ENCODE measurements at places on chromosomes 11 and 22.

- DNase-seq, result no peak
Measured at GRCh38 chr11:5065027-5065426, 4.3 kb upstream of the OR52E1 start.

- no peak for DNase-seq
Measured at GRCh38 chr11:39374963-39375698, 2084.3 kb downstream of the LRRC4C start.

DNA sequence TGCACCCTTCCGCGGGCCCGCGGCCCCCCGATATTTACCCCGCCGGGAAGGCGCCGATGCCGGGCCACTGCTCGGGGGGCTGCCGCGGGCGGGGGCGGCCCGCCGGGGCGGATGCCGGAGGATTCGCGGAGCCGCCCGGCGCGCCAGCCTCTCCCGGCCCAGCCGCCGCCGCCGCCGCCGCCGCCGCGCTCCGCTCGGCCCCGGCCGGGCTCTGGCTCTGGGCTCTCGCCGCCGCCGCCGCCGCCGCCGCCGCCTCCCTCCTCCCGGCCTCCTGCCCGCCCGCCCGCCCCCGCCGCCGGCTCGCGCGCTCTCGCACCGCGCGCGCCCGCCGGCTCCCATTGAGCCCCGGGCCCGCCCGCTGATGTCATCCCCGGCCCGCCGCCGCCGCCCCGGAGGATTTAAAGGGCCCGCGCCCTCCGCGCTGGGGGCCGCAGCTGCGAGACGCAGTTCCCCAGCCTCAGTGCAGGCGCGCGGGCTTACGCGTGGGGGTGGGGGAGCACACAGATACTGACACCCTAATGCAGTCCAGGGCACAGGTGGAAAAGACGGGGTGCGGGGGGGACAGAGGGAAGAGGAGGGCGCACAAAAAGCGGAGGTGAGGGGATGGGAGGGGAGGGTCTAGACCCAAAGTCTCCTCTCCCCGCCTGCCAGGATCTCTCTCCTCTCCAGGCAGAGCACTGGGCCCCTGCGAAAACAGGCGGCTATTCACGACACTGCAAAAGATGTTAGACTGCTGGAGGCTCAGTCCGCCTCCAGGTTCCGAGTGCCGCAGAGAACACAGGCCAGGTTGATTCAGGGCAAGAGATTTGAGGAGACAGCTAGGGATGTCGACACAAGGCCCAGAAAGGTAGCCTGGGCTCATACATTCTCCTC is at the start of gene CSNK1E:
CSNK1E (minus strand) TSS at position 312 of the 873 bp plus-strand sequence. CDS start 3,276 bp downstream, outside the sequence.
- DNase-seq, result no peak

- no peak for DNase-seq
Measured at GRCh38 chr11:78535027-78535426, 39.6 kb downstream of the NARS2 start.

DNA sequence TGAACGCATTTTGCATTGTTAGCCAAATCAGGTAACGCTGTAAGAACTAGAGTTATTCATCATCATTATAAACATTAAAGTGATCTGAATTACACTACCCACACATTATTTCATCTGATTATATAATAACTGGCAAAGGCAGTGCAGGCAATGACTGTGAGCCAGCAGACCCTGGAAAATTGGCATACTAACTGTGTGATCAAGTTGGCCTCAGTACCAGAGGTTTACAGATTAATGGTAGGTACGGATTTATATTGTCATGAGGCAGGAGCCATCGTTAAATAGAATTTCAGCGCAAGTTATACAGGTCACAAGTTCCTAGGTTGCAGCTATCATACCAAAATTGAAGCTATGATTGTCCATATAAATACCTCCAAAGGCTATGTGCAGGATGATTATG is 225.4 kb downstream of the CNTN5 start:
- DNase-seq, result no peak

DNA sequence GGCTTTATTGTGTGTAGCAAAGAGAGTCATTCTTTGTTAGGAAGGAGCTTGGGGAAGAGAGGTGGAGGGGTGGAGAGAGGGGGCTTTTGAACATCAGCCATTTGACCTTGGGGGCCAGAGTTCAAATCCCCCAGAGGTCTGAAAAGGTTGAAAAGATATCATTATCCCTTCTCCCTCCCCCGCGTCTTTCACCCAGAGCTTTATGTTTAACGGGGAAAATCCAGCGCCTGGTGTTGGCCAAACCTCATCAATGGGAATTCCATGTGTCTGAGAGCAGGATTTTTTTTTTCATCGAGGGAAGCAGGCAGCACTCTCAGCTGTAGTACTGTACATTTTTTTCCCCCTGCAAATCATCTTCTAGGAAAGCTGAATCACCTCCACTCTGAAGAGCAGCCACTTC is 122.4 kb upstream of the HSD17B12 start:
- DNase-seq, result no peak

DNA sequence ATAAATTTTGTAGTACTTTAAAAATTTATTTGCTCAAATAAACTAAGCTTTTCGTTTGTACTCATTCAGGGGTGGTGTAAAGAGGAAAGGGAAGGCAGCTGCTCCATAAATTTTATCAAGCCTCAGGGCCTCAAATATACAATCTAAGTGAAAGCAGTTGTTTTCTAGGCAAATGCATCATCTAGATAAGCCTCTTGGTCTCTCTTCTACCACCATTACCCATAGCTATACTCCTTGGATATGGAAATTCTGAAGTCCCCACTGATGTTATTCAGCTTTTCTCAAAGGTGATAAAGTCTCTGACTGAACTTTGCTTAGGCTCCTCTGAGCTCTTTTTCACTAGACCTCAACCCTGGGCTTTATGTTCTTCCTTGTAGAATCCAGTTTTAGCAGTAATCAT is 1313.1 kb downstream of the JRKL start:
- no peak for DNase-seq

DNA sequence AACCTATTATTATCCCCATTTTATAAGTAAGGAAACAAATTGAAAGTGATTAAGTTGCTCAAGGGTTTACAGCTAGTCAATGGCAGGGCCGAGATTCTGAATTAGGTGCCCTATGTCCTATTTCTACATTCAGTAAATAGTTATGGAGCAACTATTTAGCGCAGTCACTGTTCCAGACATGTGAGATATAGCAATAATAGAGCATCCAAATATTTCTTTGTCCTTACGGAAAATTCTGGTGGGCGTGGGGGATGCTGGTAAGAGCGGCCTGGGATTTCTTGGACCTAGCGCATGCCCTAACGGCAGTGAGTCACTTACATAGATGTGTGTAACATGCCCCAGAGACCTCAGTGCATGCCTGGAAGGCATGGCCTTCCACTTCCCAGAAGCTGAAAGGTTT is 4.4 kb downstream of the DTX4 start:
- no peak for DNase-seq

GRCh38 chr11:6505577-6506240 is 8.6 kb downstream of the DNHD1 start:
- no peak for DNase-seq

DNA sequence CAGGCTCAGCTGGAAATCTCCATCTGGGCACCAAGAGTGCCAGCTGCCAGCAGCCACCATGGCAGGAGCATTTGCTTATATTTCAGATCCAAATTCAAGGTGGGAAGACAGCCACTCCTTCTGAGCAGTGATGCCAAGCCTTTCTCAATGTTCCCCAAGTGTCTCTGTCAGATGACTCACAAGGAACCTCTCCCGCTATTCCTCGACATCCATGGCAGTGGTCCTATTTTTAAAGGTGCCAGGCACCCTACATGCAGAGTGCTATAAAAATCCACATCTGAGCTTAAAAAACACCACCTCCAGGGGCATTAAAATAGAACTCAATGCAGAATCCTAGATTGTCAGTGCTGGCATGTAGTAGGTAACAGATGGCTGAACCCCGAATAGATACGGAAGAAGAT is 112.1 kb downstream of the SLC1A2 start:
- DNase-seq, result no peak

DNA sequence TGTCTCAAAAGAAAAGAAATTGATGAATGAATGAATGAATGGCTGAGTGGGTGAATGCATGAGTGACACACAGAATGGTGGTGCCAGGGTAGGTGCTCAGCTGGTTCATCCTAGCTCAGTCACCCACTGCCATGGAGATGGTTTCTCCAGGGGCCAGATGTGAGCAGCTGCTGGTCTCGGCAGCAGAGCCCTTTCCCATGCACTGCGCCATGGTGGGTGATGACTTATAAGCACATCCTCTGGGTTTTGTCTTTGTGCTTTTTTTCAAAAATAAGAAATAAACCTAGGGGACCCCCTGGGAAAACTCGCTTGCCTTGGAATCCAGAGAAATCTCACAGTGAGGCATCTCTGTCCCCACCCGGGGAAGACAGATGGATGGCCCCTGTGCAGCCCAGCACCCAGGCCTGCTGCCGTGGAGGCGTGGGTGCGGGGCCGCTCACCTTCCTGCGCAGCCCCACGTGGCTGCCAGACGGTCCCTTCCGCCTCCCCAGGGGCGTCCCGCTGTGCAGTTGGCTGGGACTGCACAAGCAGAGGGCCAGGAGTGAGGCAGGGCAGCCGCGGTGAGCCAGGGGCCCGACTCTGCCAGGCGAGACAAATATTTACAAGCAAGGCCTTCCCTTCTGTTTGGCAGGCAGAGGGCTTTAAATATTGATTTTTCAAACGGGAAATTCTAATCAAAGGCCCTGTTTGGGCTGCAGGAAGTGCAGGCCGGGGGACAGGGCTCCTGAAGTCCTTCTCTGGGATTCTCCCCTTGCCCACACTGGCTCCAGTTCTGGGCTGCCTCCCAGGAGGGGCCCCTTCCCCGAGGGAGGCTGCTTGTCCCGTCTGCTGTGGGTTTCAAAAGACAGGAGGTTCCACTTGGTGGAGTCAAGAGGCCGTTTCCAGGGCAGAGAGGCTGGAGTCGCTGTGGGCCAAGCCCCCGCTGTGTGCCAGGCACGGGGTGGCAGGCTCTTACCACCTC is 24.3 kb downstream of the MPPED1 start:
- DNase-seq, result no peak

- no peak for DNase-seq
Measured at GRCh38 chr11:12141283-12141682, 30.9 kb downstream of the MICAL2 start.

DNA sequence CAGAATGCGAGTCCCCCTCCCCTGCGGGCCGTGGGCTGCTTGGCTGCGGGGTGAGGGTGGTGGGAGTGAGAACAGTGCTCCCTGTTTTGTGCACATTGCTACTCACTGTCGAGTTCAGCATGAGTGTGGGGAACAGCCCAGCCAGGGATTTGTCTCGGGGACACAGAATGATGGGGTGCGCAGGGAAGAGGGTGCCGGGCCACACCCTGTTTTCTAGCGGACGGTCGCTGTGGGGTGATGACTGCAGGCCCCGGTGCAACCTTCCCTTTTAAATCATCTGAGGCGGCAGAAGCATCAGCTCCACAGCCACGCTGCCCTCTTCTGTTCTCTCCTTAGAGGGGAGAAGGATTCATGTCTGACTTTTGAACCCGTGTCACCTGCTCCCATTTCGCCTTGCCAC is 1051.2 kb downstream of the TBC1D22A start:
- DNase-seq, result no peak

- DNase-seq, result no peak
Measured at GRCh38 chr22:49562685-49563249, 264.9 kb downstream of the BRD1 start.

GRCh38 chr11:12199231-12199948 is 89.0 kb downstream of the MICAL2 start:
- no peak for DNase-seq

- DNase-seq, result no peak
Measured at GRCh38 chr11:1546536-1547466, 25.3 kb downstream of the DUSP8 start.

Measured in central memory CD8-positive, alpha-beta T cell (primary cell).